ENCODE measurements at places on chromosomes 1 and 21.

DNA sequence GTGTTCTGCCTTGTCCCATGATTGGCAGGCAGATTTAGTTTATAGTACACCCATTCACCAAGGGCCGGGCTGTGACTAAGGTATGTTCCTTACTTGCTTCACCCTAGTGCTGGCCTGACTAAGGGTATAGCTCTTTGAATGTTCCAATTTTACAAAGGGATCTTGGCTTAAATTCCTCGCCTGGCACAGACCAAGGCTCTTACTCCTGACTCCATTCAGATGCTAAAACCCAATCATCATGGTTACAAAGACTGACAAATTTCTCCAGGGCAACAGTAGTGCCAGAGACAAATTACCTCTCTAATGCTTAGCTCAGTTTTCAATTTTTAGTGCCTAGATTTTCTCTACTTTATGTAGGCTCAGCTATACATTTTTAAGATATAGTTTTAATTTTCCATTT, 11.5 kb upstream of the C1orf53 start:
- DNase-seq = no peak

DNA sequence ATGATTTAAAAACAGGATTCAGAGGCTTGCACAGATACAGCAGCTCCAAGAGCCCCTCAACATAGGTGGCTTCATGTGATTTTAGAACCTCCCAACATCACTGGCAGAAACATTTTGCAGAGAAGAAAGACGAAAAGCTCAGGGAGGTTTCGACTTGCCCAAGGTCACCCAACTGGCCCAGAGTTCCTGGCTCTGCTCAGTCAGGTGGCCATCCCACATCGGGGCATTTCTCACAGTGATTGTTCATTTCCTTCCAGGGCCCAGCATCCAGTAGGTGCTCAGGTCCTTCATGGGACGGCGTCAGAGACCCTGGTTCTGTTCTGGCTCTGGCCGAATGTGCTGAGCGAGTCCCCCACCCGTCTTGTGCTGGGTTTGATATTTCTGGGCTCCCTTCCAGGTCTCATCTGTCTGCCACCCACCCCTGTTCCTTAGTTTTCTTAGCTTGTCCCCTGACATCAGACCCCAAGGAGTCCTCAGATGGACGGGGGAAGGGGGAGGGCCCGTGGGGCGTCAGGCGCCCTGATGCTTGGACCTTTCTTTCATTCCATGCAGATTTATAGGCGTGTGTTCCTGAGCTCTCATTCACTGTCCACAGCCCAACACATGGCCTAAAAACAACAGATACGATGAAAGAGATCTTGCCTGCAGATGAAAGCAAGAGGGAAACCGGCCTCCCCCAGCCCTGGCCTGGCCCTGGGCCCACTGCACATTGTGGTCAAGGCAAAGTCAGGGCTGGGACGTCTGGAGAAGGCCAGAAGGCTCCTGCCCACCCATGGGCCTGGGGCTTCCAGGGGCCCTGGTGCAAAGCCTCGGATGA, 123.1 kb upstream of the ZBTB40 start:
- no peak for DNase-seq

- no peak for DNase-seq
Observed at GRCh38 chr1:186498695-186499389, 37.9 kb upstream of the PDC start.

- no peak for DNase-seq
Observed at GRCh38 chr21:45152265-45152746, 77.9 kb downstream of the ADARB1 start.

DNA sequence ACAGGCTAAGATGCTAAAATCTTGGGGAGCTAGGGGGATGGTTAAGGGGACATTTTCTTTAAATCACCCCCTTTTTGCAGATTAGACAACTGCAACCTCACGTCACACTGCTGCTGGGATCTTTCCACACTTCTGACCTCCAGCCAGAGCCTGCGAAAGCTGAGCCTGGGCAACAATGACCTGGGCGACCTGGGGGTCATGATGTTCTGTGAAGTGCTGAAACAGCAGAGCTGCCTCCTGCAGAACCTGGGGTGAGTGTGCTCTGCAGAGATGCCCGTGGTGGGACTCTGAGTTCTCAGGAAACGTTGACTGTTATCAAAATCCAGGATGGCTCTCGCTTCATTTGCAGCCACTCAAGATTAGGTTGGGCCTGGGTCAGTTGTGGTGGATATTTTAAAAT, 13.3 kb downstream of the OR2B11 start:
- no peak for DNase-seq

DNA sequence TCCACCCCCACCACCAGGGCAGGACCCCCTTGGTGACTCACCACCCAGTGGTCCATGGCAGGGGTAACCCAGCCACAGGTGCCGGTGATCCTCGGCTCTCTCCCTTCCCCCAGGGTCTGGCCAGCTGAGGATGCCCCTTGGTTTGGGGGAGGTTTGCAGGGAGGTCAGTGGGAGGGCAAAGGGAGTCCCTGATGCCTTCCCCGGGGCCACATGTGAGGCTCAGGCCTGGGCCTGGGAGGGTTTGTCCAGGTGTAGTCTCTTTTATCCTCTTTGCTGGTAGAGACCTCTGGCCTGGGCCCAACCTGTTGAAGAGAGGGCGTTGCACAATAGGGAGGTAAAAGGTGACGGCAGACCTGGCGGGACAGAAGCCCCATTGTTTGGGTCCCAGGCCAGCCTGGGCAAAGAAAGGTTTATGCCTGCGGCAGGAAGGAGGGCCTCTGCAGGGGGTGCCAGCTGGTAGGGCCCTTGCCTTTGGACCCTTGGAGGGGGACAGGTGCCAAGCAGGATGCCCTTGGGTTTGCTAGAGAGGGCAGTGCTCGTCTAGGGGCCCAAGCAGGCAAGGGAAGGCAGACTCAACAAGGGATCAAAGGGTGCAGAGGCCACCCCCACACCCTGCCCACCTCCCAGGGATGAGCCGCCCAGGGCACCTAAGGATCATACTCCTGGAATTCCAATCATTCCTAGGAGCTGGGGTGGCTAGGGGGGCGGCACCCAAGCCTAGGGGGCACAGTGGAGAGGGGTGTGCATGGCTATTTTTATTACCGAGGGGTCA, 760 bp upstream of the TINAGL1 start:
- DNase-seq = no peak
